ENCODE measurements at places on chromosomes 2 and 18.

- peak; percentile 5 for DNase-seq
Observed at GRCh38 chr2:10717628-10718027, 3.8 kb upstream of the ATP6V1C2 start.

DNA sequence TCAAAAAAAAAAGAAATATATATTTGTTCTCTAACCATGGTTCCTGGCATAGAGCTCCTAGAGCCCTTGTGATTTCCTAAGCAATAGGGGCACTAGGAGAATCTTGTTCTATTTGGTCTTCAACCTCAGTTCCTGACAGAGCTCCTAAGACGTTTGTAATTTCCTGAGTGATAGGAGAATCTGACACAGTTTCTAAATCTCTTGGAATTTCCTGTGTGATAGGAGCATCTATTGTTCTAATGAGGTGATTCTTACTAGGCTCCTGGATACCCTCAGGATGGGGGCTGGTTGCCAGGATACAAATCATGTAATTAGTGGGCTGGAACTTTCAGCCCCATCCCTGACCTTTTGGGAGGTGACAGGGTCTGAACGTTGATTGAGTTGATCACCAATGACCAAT is 245.8 kb downstream of the ZEB2 start:
- no peak for DNase-seq

DNA sequence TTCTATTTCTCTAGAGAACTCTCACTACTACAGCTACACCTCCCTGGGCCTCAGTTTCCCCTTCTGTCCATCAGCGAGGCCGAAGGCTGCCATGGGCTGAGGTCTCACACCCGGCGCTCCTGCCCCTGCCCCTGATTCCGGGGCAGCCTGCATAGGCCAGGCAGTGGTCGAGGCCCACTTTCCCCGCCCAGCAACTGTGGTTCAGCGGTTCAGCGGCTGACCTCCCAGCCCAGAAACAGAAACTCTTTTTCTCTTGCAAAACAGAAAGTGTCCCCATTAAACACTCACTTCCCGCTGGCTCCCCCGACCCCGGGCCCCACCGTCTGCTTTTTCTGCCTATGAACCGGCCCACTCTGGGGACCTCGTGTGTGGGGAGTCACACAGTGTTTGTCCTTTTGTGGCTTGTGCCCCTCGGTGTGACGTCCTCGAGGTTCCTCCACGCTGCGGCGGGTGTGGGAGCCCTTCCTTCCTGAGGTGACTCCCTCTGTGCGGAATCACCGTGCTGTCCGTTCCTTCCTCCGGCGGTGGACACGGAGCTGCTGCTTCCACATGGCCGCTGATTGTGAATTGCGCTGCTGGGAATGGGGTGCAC is 16.0 kb downstream of the PDCD1 start:
- no peak for DNase-seq

GRCh38 chr2:48530033-48530811 is at the start of gene STON1:
TSS of gene STON1 (plus strand) at chr2:48530154. CDS start at chr2:48580634, 50,480 bp downstream.
- DNase-seq, result no peak

- DNase-seq, result no peak
Observed at GRCh38 chr2:9995059-9995458, 43.6 kb downstream of the GRHL1 start.

- no peak for DNase-seq
Observed at GRCh38 chr2:62305421-62306176, 109.7 kb downstream of the B3GNT2 start.

DNA sequence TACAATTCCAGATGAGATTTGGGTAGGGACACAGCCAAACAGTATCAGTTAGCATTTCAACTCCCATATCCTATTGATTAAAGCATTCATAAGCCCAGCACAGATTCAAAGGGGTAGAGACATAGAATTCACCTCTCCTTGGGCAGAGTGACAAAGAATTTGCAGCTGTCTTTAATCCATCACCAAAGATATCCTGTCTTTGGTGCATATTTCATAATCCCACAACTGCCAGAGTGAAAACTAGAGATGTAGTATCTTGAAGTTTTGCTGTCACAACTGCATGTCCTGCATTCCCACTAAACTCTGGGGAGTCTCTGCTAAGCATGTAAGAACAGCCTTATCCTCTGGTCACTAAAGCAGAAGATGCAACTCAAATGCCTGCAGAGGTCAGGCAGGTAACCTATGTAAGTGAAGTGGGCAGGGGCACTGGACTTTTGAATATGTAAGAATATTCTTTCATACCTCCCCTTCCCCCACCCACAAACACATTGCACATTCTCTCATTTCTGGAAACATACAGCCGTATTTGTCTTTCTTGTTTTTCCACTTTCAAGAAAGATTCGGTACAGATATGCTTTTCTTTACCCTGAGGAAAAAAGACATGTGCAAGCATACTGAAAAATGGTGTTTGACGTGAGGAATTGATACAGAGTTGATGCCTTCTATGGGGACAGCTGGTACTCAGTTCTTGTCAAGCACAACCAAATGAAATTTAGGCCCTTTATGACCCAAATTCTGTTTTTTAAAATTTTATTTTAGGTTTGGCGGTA is 283.1 kb downstream of the SP3 start:
- no peak for DNase-seq

GRCh38 chr2:110755491-110756078 is 23.2 kb downstream of the ACOXL start:
- no peak for DNase-seq

GRCh38 chr2:101754618-101755017 is 57.1 kb downstream of the MAP4K4 start:
- no peak for DNase-seq

- DNase-seq, result no peak
Observed at GRCh38 chr2:127401757-127402695, 14.3 kb upstream of the MAP3K2 start.

- no peak for DNase-seq
Observed at GRCh38 chr2:218265626-218266025, 4.3 kb downstream of the AAMP start.

DNA sequence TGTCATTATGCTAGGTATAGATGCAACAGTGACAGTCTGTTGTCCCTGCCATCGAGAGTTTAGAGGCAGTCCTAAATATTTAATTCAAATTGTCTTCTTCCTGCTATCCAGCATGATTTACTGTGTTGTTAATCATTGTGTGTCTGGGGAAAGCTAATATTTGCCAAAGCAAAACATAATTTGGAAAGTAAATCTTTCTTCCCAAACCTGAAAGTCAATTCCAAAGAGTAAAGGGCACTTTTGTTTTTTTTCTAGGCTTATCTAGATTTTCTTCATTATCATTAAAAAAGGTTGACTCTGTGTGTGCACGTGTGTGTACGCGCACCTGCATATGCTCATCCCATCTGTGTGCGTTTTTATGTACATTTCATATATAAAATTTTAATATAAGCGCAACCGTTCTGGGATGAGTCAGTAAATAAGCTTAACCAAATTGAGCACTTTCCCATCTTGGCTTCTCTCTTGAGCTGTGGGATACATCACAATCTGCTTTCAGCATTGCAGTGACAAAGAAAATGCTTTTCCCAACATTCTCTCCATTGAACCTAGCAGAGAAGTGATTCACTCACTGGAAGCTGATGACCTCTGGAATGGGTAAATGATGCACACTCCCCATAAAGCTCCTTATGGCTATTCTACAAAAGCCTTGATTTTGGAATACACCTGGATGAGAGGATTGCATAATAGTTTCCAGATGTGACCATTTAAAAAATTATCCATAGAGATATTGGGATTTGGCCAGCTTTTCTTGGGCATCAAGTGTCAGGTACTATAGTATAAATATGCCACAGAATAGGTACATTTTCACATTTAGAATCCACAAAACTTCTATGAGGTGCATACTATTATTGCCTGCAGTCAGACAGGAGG is 488.4 kb downstream of the ADCYAP1 start:
- DNase-seq, result no peak

DNA sequence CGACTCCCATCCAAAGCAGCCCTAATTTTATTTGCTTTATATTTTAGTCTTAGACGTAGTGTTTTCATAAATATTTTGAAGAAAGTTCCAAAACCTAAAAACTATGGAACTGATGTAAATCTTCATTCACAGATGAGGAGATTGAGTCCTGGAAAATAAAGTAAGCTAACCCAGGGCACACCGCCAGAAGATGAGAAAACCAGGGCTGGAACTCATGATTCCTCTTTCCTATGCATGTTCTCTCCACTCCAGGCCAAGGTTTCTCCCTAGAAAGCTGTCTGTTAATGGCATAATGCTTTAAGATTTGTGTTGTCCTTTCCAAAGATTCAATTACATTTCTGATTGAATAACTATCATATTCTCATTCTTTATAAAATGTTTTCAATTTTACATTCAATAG is 78.4 kb upstream of the ZC3H15 start:
- DNase-seq, result no peak

DNA sequence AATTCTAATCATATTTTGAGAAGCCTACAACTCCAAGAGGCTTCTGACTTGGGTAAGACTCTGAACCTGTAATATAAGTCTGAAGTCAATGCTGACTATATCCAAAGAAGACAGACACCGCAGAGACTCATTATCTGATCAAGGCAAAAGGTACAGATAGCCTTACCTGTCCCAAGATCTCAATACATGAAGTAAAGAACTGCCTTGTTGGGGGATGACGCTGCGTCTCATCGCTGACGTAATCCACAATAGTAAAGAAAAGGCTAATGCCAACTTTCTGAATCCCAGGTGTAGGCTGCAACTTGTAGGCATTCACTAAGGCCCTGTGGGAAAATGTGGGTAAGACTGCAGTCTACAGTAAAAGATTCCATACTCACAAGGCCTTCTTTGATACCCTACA is 62.1 kb downstream of the SIGLEC15 start:
- no peak for DNase-seq

GRCh38 chr2:214995409-214995808 is 143.0 kb downstream of the ABCA12 start:
- DNase-seq, result no peak

GRCh38 chr18:39730606-39731005 is 2165.0 kb upstream of the CELF4 start:
- DNase-seq, result no peak

GRCh38 chr2:76808732-76809131 is 713.4 kb downstream of the LRRTM4 start:
- DNase-seq, result no peak

GRCh38 chr18:22346953-22347605 is 70.6 kb downstream of the CTAGE1 start:
- DNase-seq, result peak; percentile 34

DNA sequence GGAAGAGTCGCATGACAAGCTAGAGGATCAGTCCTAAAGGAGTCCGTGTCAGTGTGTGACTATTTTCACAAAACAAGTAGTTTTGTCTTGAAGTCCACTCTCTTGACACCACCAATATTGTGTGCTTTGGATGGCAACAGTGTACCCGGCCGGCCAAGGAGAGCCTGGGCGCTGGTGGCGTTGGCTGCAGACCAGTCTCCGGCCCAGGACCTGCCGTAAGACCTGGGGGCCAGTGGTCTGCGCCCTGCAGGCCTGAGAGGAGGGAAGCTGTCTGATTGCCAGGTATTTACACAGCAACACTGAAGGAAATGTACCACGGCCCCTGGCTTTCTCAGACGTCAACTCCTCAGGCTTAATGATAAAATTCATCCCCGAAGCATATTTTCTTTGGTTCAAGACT is 472.4 kb upstream of the SALL3 start:
- no peak for DNase-seq

- DNase-seq, result no peak
Observed at GRCh38 chr2:190105554-190105953, 43.0 kb upstream of the MSTN start.

DNA sequence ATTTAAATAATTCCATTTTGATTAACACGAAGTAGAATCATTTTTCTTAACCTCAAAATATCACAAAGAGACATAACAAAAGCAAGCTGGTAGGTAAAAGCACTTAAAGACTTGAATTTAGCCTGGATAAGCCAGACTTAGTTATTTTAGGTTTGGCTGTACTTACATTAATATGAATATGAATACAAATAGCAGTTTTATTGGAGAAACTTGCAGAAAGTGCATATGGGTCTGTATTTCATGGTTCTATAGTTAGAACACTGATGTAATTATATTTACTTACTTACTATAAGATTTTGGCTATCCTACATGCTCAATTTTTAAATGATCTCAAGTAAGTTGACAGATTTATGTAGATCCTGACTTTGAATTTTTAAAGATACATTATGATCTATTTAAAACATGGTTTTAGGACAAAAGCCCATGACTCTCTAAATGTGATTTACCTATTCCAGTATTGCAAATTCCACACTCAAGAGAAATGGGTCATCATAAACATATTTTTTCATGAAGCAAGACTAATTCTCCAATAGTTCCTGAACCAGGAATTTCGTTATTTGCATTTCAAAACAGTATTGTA is 1575.4 kb upstream of the NXPH2 start:
- DNase-seq, result no peak

DNA sequence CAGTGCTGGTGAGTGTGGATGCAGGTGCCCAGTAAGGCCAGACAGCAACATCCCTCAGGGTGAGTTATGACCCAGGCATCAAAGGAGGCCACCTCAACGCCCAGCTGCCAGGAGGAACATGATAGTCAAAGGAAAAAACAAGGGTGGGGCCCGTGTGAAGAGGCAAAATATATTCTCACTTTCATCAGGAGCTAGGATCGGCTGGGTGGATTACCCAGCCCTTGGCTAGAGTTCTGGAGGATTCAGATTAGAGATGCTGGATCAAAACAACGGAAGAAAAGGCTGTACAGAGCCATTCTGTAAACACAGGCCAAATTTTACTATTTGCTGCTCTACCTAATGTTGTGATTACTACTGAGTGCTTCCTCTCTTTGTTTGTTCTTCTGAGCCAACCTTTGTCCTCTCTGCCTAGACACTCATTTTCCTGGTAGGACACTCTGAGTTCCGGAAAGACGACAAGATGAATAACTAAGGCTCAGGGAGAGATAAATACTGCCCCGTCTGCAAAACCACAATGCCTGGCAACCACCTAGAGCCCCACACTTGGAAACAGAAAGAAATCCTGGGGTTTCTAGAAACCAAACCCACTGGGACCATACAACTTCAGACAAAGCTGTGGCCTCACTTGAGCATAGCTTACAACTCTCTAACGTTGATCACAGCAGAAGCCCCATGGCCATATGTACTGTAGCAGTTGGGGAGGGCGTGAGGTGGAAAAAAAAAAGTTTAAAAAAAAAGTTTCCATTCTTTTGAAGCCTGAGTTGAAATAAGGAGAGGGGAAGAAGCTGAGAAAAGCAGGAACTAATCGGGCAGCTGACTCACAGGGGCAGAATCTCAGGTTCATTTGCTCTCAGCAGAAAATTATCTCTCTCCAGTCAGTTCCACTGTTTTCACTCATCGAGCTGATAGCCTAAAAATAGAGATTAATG is 17.8 kb upstream of the PMAIP1 start:
- peak; percentile 33 for DNase-seq

- no peak for DNase-seq
Observed at GRCh38 chr2:54619660-54620231, 103.7 kb upstream of the EML6 start.

GRCh38 chr18:78627551-78628346 is 351.9 kb upstream of the SALL3 start:
- DNase-seq, result no peak

- DNase-seq, result no peak
Observed at GRCh38 chr18:46574000-46574742, 82.8 kb downstream of the LOXHD1 start.

- no peak for DNase-seq
Observed at GRCh38 chr2:151568501-151568900, 158.8 kb downstream of the RIF1 start.
